ENCODE measurements at places on chromosomes 16 and 17. TPM values are rescaled to one million over a fixed set of nuclear protein-coding genes. Genes with fewer than 3 reads are reported as not detected.

The KRT33B gene
- not detected for total RNA-seq

The MPO gene
- total RNA-seq, result not detected

The TMEM114 gene
- total RNA-seq, result not detected

The ASB16 gene
- total RNA-seq, result not detected

The RUNDC3A gene
- not detected for total RNA-seq
